Stimulated activated CD8-positive, alpha-beta memory T cell treated with anti-CD3 and anti-CD28 coated beads, Interleukin-2, amount 100 ng/mL, for 1 hour (primary cell): ENCODE measurements at places on chromosomes 2 and 18.

GRCh38 chr18:23852236-23853045 is 162.1 kb upstream of the TTC39C start:
- DNase-seq, result no peak

GRCh38 chr2:168327328-168327727 is 79.9 kb upstream of the STK39 start:
- no peak for DNase-seq

DNA sequence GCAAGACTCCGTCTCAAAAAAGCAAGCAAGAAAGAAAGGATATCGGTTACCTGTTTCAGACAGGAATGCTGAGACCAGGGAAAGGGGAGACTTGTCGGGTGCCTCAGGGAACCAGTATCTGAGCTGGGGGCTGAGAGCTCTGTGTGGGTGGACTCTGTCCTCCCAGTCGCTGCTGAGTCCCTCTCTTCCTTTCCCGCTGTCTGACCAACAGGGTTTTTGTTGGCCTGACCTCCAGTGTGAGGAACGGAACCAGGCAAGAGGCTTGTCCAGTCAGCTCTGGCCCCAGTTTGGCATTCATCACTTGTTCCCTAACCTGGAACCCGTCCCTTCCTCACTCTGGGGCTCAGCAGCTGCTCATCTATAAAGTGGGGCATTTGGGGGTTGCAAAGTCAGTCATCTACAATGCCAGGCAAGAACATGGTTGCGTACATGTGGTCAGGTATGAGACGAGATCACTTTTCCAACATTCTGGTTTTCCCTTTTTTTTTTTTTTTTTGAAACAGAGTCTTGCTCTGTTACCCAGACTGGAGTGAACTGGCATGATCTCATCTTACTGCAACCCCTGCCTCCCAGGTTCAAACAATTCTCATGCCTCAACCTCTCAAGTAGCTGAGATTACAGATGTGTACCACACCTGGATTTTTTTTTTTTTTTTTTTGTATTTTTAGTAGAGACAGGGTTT is 116.4 kb downstream of the PLB1 start:
- no peak for DNase-seq

GRCh38 chr18:10252952-10253705 is 201.3 kb upstream of the APCDD1 start:
- DNase-seq, result no peak

GRCh38 chr2:32514946-32515345 is 112.9 kb upstream of the TTC27 start:
- DNase-seq, result no peak

- no peak for DNase-seq
Measured at GRCh38 chr2:238895891-238896600, 48.2 kb downstream of the TWIST2 start.

DNA sequence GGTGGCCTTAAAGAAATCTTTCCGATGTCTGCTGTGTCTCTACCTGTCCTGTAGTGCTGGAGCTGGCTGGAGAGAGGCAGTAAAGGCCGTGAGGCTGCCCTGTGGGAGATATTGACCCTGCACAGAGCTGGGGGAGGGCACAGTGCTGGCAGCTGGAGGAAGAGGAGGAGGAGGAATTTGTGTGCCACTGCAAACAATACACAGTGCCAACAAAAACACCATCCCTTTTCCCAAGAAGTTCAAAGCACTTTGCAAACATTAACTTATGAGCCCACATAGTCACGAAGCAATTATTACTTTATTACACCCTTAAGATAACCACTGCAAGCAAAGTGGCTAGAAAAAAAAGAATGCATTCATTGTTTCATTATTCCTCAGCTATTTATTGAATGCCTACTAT is 45.0 kb upstream of the CYTIP start:
- DNase-seq, result no peak

DNA sequence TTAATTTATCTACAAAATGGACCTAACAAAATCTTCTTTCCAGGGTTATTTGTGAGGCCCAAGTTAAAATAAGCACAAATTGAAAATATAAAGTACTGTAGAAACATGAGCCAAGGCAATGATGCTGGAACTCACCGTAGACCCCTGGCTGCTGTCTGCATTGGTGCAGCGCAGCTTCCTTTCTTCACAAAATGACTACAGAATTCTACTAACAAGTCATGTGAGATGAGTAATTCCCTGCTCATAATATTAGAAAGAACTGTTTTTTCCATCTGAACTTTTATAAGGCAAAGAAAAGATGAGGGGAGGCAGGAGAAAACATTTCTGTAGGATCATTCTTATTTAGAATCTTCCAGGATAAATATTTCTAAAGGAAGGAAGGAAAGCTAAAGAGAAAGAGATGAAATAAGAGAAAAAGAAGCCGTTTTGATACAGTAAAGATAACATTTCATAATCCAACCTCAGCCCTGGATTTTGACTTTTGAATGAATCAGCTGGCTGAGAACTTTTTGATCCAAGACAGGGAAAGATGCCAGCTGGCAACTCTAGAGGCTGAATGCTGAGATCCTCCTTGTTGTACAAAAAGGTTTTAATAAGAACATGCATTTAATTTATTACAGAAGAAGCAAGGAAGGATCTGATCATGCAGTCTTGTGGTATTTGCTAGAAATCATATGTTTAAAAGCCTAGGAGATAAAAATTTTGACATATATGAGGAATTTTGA is 183.9 kb upstream of the KLHL14 start:
- DNase-seq, result no peak

GRCh38 chr2:150076281-150076680 is 411.2 kb downstream of the RND3 start:
- DNase-seq, result no peak

DNA sequence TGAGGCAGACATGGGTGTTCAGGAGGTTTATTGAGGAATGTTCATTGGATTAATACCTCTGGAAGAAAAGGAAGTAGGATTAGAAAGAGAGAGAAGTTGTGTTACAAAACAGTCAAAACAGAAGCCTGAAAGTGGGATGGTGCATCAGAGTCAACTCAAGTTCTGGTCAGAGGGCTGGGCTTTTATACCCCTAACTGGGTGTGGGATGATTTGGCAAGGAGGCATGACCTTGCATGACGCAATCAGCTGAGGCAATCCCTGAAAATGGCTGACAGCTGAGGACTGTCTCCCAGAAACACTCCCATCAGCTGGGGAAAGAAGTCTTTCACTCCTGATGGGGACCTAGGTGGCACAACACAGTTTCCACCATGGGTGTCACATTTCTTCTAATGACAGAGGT is 818.2 kb downstream of the SATB2 start:
- no peak for DNase-seq

GRCh38 chr2:127194447-127194846 is 25.7 kb downstream of the CYP27C1 start:
- no peak for DNase-seq

DNA sequence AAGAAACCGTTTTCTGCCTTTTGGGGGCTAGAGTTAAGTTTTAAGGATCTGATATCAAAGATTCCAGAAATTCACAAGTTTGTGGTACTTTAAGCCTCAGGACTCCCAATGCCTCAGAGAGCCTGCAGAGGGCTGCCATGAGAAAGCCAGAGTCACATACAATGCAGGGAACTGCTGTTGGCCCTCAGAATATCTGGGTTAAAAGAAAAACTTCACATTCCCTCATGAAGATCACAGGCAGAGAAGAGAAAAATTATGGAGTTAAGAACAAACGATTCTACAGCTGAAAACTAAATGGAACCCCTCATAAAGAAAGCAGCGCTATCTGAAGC is 39.5 kb downstream of the HDAC4 start:
- no peak for DNase-seq

- DNase-seq, result no peak
Measured at GRCh38 chr2:25365241-25365640, 23.5 kb upstream of the DNMT3A start.

GRCh38 chr18:27695052-27695451 is 481.9 kb downstream of the CDH2 start:
- DNase-seq, result no peak

DNA sequence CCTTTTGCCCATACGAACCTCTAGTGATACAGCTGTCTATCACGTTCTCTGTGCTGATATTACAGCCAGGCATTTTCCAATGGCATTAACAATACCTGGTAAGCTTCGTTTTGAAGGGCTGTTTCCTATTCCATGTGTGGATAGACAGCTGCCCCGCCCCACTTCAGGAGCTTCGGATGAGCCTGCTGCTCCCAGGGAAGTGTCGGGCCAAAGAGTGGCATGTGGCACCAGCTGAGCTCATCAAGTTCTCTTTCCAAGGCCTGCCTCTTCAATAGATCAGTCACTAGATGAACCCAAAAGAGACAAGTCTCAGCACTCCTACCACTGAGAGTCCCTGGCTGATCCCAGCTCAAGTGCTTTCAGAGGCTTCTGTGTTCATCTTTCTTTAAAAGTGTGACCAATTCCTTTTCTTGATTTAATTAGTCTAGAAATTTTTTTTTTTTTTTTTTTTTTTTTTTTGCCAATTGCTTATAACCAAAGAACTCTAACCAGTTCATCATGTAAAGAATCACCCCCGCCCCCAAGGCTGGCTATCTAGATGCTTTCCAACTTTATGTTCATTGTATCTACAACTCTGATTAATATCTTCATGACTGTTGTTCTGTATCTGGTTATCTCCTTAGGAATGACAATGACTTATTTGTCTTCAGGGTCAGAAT is 46.6 kb downstream of the HDAC4 start:
- no peak for DNase-seq
